ENCODE measurements at places on chromosomes 2 and 18.

DNA sequence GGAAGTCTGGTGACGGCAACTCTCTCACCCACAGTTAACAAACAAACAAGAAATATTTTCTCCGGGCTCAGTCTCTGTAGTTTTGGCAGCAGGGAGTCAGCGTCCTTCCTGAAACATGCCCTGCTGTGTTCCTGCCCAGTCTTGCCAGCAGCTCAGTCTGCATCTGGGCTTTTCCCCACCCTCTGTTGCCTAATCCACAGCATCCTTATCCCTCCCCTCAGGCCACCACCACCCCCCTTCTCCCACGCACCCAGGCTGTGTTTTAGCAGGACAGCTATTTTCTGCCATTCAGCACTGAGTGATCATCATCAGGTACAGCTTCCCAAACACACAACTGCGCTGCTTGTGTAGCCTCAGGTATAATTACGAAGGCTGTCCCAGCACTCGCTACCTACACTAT lies 168.2 kb downstream of the DPP10 start:
- DNase-seq, result no peak

DNA sequence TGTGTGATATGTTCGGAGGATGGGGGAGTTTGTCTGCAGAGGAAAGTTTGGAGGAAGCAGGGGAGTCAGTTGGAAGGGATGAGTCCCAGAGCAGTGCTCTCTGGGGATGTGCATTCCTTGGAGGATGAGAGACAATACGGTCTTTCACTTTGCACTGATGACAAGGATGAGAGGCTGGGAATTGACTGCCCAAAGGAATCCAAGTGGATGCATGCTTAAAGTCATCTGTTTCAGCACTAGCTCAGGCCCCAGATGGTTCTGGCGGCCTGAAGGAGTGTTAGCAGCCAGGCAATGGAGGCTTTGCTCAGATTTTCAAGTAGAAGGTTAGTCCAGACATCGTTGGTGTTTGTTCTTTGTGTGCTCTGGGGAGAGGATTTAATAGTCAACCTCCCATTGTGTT lies 100.2 kb downstream of the CRIM1 start:
- no peak for DNase-seq

- DNase-seq, result no peak
Measured at GRCh38 chr2:158443606-158444005, 12.9 kb downstream of the CCDC148 start.

DNA sequence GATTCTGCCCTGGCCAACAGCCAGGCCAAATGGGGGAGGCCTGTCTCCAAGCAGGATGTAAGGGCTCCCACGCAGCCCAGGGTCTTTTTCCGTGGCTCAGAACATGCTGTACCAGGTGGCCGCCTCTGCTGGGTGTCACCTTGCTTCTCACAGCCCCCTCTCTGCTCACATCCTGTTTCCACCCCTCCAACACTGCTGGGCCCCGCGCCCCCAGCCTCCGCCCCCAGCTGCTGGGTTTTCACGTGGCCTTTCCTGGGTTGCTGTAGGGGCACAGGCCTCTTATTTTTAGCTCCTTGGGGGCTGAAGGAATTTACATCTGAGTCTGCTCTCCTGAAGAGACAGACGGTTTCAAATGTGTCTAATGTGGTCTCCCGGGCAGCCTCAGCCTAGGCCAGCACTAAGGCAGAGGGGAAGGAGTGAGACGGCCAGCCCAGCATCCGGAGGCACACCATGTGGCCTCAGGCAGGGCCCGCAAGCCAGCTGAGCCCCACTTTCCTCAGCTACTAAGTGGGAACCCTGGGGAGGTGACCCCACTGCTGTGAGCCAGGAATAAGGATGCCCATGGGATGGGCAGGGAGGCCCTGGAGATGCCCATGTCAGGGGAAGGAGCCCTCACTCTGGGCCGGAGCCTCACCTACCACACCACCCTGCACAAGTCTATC lies 18.7 kb upstream of the DUSP2 start:
- no peak for DNase-seq
